Thymus (tissue), 14 donors: ENCODE measurements at places on chromosomes 12 and 14. TPM values are rescaled to one million over a fixed set of nuclear protein-coding genes. Genes with fewer than 3 reads are reported as not detected.

DNA sequence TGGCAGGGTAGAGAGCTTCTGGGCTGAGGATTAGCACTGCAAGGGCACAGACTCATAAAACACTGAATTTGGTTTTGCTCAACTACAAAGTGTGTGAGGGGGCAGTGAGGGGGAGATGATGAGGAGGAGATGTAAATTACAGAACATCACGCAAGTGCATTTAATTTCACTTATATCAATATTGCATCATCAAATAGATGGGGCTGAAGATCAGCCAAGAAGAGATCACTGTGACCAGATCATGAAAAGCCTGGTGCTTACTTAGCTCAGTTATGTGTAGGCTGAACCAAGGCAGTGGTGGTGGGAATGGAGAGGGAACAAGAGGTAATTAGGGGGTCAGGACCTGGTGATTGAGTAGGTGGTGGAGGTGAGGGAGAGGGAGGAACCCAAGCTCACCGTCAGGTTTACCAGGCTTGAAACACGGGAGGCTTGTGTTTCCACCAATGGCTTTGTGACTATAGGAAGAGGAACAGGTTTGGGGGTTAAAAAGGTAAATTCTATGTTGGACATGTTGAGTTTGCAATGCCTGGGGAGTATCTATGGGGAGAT, 11.3 kb downstream of the FOS start:
- no peak for DNase-seq

- DNase-seq = no peak
Observed at GRCh38 chr14:92471919-92472318, 41.7 kb upstream of the RIN3 start.

DNA sequence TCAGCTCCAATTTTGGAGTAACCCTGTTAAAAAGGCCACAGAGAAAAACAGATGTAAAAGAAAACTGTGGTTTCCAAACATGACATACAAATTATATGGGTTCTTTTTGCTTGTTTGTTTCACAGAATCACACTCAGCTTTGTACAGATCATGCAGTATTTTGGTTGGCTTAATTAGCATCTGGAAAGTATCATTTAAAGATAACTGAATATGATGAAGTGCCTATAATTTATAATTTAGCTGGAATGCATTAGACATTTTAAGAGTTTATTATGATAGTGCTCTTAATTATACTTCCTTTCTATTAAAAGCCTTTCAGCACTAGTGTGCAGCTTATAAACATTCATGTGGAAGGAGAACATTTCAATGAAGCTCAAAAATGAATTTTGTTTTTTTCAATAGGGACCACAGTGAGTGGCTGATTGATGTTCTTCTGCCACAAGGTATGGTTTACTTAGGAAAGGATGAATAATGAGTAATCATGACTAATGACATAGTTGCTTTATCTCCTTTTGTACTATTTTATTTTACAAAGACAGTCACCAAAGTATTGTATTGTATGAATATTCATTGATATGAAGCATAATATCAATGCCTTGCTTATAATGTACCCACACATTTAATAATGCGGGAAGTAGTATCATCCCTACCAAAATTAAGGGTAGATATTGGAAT, 98.3 kb downstream of the UNC79 start:
- no peak for DNase-seq

DNA sequence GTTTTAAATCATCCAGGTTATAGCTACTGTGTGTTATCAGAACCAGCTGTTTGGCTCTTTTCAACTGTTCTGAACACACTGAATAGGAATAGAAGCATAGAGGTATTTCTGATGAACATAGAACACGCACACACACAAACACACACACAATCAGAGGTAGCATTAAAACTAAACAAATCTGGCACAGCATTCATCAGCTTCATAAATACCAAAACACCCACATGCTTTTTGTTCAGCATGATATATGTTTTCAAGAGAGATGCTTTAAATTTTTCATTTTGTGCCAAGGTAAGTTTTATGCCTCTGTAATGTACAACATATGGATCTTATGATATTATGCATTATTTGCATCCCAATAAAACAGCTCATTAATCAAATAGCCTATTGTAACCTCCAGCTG, 208.6 kb downstream of the GALC start:
- DNase-seq = no peak

- no peak for DNase-seq
Observed at GRCh38 chr12:2484141-2484776, 310.5 kb upstream of the FKBP4 start.

Gene LDHB
- 847 TPM for total RNA-seq

DNA sequence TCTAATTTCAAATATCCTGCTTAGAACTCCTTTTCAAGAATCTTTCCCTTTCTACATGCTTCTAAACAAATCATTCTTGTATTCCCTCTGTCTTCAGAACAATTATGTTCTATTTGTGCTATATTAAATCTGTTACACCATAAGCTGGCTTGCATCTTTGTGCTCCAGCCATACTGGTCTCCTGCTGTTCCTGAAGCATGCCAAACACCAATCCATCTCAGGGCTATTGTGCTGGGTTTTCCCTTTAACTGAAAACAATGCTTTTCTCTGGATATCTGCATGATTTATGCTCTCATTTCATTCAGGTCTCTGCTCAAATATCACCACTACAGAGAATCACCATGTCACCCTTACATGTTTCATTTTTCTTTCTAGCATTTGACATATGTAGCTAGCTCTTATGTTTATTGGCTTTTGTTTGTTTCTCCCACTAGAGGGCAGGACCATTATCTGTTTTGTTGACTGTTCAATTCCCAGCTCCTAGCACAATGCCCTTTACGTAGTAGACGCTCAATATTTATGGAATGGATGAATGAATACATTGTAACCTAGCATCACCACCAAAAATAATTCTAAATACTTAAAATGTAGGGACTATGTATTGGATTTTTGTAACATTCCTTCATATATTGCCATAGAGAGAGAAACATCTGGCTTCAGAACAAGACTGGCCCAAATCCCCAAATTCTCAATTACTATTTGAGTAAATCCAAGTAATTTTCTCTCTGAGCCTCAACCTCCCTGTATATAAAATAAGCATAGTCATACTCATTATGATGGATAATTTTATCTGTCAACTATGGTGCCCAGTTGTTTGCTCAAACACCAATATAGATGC, 302.0 kb upstream of the SYT1 start:
- DNase-seq = no peak

DNA sequence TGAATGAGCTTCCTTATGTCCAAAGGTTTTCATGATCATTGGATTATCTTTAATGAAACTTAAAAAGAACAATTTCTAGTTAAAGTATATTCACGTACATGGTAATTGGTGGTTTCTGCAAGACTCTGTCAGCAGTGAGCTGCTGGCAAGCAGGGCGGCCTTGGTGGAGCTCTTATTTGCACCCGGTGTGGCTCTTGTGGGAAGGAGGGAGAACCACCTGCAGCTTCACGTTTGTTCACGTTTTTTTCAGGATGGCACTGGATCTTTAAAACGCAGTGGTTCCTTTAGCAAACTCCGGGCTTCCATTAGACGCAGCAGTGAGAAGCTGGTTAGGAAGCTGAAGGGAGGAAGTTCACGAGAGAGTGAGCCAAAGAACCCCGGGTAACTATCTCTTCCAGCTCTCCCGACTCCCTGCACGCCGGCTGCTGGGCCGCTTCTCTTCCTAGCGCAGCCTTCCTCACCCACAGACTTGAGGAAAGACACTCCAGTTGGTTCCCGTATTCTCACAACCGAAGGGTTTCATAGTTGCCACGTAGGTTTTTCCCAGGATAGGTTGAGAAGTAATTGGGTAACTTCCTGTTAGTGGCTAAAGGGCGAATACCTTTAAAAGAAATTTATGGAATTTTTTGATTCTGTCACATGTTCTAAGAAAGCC, 28.3 kb downstream of the XRCC3 start:
- no peak for DNase-seq

DNA sequence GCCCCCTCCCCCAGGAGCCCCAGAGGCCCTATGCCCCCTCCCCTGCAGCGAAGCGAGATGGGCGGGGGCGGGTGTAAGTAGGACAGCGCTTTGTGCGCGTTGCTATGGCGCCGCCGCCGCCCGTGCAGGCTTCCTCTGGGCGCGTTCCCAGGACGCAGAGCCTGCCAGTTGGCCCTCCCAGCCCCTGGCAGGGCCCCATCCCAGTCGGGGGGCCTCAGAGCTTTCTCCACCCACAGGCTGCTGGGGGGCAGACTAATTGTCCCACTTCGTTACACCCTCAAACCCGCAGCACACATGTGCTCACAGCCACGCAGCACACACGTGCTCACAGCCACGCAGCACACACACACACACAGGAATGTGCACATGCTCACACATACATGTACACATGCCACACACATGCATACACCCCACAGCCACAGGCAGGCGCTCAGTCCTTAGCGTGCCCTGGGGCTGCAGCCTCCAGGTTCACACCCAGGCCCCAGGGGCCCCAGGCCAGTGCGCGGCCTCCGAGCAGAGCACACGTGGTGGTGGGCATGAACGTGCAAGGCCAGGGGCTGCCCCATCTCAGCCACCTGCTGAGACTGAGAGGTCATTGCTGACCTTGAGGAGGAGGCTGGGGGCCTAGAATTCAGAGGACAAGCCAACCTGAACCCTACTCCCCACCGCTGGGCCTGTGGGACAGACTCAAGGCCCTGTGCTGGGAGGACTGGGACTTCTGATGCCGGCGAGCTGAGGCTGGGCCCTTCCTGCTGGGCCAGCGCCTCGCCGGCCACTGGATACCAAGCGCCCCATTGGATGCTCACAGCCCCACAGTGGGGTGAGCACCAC, 15.6 kb downstream of the TRMT61A start:
- DNase-seq = no peak

- no peak for DNase-seq
Observed at GRCh38 chr12:109069307-109070271, 17.2 kb downstream of the USP30 start.

DNA sequence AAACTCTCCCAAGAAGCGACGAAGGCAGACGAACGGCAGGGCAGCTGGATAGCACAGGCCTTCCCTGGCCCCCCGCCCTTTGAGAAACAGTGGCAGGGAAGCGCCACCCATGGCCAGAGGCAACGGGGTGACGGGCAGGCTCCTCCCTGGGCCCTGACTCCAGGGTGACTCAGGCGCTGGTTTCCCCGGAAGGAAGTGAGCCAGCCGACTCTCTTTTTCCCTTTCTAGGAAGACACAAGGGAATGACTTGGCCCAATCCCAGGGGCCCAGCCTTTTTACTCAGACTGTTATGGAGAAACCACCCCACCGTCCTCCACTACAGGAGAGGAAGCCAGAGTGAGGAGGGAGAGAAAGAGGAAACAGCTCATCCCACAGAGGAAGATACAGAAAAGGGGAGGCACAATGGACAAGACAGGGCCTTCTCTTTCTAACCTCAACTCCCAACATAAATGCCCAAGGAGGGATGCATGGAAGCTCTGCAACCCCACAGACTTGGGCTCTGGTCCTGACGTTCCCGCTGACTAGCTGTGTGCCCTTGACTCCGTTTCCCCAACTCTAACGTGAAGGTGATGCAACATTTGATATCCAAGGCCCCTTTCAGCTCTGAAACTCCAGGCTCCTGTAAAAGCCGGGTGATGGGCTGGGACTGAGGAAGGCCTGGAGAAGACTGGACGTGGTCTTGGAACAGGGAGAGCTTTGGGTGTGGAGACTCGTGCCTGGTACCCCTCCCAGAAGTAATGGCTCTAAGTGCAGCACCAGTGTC, 27.9 kb downstream of the ACTN1 start:
- DNase-seq = no peak

GRCh38 chr14:30054201-30054600, 126.6 kb upstream of the PRKD1 start:
- DNase-seq = no peak

Gene NUDT4
- total RNA-seq = 26.7 TPM
